ENCODE measurements at places on chromosomes 2 and 18.

DNA sequence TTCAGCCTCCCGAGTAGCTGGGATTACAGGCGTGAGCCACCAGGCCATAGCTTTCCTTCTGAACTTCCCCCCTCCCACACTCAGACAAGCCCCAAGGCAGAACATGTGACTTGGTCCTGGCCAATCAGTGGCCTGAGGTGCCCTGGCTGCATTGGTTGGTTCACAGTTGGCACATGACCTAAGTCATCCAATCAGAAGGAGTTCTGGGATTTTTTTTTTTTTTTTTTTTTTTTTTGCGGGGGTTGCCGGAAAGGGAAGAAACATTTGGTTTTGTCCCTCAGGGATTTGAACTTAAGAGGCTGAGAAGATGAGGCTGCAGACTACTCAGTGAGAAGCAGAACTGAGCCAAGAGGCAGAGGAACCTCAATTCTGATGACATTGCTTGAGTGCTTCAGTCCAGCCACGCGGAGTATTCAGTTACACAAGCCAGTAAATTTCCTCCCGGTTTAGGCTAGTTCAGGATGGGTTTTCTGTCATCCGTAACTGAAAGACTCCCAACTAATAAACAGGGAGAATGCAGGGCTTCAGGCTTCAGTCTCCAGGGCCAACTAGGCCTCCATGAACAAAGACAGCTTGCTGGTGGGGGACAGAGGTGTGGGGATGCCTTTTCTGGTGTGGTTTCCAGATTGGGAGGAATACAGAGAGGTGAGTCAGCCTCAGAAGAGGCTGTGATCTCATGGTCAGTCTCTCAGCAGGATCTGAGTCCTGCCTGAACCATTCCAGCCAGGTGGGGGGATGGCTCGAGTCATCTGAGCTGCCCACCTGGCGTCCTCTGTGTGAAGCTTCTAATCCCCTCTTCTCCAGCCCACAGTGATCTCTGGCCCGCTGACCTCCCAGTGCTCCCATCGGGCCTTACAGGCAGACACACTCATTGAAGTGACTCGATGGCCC, 9.2 kb downstream of the PTMA start:
- DNase-seq = no peak

DNA sequence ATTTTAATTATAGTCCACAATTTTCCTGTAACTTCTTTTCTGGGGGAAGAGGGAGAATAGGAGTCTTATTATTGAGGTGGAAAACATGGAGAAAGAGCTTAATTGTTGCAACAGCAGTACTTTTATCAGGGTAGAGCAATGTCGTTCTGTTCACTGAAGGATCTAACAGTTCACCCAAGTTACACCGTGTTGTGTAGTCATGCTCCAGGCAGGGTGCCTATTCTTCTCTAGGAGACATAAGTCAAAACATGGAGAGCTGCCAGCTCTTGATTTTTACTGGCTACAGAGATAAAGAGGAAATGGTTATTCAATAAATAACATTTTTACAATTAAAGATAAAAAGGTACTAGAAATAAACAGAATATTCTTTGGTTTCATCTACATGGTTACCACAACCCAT, 594.3 kb upstream of the NETO1 start:
- no peak for DNase-seq

GRCh38 chr2:224903621-224904020, 138.6 kb downstream of the DOCK10 start:
- DNase-seq = no peak

DNA sequence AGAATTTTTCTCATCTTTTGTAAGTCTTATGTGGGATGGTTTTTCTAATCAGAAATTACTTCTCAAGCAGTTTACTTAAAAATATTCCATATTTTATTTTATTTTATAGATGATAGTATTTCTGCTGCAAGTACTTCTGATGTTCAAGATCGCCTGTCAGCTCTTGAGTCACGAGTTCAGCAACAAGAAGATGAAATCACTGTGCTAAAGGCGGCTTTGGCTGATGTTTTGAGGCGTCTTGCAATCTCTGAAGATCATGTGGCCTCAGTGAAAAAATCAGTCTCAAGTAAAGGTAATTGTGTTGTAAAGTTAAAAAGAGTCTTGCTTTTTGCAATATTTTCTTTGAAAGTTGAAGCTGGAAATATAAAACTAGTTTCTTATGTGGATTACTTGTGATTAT, 76.2 kb downstream of the EML4 start:
- no peak for DNase-seq

- no peak for DNase-seq
Measured at GRCh38 chr18:63319383-63320122, at the start of gene BCL2. TSS of gene BCL2 (minus strand) at chr18:63319769.

- DNase-seq = no peak
Measured at GRCh38 chr2:180520206-180520605, 460.2 kb upstream of the UBE2E3 start.
